Hindlimb muscle (tissue), 1 donor: ENCODE measurements at places on chromosomes 11 and 22. TPM values are rescaled to one million over a fixed set of nuclear protein-coding genes. Genes with fewer than 3 reads are reported as not detected.
A peak's percentile ranks its signal among the peaks of the same experiment; 100 is the strongest.

DNA sequence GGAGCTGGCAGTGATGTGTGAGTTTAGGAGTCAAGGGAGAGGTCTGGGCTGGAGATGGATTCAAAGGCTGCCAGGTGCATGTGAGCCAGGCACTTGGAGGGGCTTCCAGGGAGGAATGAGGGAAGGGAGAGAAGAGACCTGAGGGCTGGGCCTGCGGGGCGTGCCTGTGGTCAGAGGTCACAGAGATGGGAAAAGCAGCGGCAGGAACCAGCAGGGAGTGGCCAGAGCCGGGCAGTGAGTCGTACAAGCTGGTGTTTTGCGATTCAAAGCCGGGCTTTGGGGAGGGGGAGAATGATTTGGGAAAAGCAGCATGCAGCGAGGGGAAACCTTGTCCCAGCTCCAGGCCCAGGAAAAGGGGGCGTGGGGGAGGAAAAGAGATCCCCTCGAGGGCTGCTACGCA is 96.9 kb upstream of the RTL6 start:
- DNase-seq: no peak

GRCh38 chr11:120337355-120338106 is 1.3 kb downstream of the ARHGEF12 start:
- DNase-seq: no peak

DNA sequence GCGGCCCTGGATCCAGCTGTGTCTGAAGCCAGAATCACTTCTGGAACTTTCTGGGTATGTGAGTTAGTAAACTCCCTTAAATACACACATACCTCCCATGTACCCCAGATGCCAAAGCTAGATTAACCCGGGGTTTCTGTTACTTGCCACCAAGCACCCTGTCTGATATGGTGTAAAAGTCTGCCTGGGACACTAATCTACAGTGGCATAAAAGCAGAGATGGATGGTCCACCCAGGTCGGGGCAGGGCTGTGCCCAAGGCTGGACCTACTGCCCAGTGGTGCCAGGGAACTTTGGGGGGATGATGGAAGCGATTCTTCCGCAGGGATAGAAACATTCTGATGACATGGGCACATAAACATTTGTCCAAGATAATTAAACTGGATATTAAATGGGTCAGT is 12.7 kb downstream of the MRGPRF start:
- DNase-seq: no peak

DNA sequence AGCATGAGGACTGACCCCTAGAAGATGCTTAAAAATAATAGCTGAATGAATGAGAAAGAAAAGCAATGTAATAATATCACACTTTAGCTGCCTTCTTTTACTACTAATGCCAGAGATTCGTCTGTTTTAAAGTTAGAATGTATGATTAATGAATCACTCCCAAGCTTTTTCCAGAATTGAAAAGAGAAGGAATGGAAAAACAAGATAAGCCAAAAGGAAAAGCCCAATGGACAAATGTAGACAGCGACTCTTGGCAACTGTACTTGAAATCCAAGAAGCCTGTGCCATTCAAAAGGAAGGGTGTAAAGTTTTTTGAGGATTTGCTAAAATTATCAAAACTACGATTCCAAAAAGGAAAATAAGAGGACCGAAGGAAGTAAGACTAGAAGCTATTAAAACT is 40.8 kb upstream of the PAMR1 start:
- DNase-seq: no peak

GRCh38 chr11:88603091-88603867 is 265.7 kb upstream of the CTSC start:
- peak; percentile 51 for DNase-seq

GRCh38 chr11:47551086-47551485 is 1.8 kb downstream of the CELF1 start:
- no peak for DNase-seq

DNA sequence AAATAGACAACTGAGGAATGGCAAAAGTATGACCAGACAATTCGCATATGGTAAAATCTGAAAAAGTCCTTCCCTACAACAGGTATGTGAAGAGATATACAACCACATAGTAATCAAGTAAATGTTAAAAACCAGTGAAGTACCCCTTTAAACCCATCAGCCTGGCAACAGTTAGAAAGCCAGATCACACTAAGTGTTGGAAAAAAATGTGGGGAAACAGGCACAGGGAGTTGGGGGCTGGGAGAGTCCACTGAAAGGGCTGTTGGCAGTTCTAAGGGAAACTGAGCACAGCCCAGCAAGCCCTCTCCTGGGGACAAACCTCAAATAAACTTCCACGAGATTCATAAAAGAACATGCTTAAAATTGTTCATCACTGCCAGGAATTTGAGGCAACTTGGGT is 242.1 kb downstream of the BUD13 start:
- no peak for DNase-seq

DNA sequence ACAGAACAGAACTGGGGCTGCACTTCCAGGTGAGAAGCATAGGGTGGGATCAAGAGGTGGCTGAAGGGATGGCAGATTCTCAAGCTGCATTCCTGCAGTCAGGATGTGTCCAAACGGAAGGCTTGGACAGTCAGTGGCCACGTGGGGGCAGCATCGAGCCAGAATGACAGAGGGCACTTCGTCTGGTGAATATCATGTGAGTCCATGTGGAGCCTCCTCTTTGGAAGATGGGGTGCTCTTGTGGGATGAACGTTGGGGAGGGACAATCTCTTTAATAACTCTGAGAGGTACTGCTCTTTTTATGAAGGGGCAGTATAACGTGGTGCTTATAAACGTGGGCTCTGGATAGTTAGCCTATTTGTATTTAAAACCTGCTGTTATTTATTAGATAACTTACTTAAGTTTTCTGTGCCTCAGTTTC is 154.9 kb upstream of the NAV2 start:
- peak; percentile 56 for DNase-seq

- DNase-seq: no peak
These were observed 138.4 kb downstream of the TTC17 start for GRCh38 chr11:43497144-43497543.

DNA sequence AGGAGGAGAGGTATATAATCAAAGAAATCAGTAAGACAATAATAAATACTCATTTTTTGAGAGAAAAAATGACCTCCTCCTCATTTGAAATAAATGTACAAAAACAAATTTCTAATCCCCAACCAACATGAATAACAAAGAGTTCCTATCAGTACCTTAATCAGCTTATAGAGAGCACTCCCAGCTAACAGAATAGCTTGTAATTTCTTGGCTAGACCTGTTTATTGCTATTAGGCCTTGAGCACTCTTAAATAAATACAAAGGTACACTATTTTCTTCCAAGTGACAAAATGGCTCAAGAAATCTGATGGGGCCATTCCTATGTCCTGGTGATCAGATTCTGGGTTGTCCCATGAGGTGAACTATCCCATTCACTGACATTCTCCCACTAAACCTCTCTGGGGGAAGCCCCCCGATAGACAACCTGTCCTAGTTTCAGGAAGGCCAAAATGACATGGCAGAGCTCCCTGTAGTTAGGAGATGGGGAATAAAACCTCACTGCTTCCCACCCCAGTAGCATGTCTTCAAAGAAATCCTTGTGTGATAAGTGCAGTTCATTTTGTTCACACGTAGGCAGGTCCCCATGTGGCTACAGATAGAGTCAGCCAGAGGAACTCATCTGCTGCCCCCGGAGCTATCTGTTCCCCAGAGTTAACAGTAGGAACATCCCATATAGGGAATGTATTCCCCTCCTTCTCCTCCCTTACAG is 385.7 kb downstream of the SOX6 start:
- no peak for DNase-seq

The MS4A12 gene
- not detected for polyA plus RNA-seq

The FXYD6 gene
- polyA plus RNA-seq: 227 TPM

The NRXN2 gene
- polyA plus RNA-seq: 32.6 TPM

The NXPE4 gene
- not detected for polyA plus RNA-seq

The TSSK2 gene
- 0.56 TPM for polyA plus RNA-seq

The GPHA2 gene
- not detected for polyA plus RNA-seq

The OR51B5 gene
- not detected for polyA plus RNA-seq

The HEPHL1 gene
- not detected for polyA plus RNA-seq
